Stimulated activated naive CD8-positive, alpha-beta T cell treated with anti-CD3 and anti-CD28 coated beads, Interleukin-15, amount 100 ng/mL, for 72 hours (primary cell): ENCODE measurements at places on chromosomes 7 and 10.

GRCh38 chr10:87640043-87640442 lies 19.6 kb upstream of the PAPSS2 start:
- no peak for DNase-seq

DNA sequence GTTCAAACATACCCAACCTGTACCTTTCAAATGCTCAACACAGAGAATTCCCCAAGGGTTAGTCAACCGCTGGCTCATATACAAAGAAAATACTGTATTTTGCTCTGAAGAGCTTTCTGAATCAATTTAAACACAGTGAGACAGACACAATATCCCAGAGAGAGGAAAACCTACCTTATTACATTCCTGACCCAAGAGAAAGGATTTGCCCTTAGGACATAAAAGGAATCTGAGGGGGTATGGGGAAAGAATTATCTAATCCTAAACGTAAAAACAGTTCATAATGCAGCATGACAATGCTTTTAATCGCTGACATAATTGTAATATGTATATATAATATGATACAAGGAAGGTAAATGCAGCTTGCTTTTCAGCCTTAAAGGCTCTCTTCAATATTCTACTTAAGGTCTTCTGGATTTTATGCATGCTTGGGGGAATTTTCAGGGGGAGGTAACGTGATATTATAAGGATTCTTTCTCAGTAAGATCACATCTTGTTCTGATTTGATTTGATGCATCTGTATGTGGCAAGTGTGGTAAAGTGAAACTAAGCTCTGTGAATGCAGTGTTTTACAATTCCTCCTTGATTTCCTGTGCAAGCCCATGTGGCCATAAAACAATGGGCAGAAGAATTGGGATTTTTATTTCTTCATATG lies 240.5 kb downstream of the GLI3 start:
- no peak for DNase-seq

GRCh38 chr7:124318721-124319450 lies 286.0 kb upstream of the TMEM229A start:
- no peak for DNase-seq

GRCh38 chr10:79287973-79288723 lies 59.1 kb upstream of the PPIF start:
- no peak for DNase-seq

DNA sequence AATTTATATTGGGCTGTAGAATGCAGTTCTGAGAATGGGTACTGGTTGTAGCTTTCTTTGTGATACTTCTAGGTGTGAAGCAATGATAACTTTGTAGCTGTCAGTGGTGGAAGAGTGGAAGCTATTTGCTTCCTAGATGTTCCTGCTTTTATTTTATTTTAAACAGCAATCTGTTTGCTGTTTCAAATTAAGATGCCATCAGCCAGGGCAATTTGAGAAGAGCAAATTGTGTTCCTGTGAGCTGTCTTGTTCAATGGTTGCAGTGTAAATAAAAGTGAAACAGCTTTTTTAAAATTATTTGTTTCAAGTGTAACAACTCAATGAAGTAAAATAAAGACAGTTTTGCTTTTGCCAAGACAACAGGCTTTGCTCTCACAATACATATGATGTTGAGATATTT lies 150.8 kb upstream of the TMEM229A start:
- DNase-seq = no peak

GRCh38 chr7:66330961-66331360 lies 125.8 kb downstream of the TPST1 start:
- no peak for DNase-seq

GRCh38 chr10:36096576-36096975 lies 454.5 kb upstream of the FZD8 start:
- no peak for DNase-seq

DNA sequence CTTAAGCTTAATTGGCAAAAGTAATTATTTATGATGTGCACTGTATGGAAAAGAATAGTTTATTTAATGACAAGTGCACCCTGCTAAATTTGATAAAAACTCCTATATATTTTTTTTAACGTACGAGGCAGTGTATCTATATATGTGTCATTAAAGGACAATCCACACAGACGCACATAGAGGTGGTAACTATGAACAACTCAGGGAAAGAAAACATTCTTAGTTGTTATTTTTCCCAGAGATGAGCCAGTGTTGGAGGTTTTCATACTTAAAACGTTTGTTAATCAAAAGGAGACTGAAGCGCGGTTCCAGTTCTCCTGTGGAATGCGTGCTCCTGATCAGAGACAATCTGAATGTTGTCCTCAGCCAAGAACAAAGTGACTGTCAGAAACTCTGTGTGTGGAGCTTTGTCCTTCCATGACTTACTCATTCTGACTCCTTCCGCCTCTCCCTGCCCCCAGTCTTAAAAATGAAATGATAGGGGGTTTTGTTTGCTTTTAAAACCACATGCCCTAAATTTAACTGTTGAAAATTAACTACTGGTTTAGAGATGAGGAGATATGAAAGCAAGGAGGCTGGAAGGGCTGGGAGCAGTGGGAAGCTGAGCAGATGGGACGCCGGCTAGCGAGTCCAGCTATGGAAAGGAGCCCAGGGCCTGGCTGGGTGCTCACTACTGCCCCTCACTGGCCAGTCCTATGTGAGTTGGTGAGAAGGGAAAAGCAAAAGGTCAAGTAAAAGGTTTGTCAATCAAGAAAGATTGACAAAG lies 99.6 kb downstream of the SVIL start:
- no peak for DNase-seq

DNA sequence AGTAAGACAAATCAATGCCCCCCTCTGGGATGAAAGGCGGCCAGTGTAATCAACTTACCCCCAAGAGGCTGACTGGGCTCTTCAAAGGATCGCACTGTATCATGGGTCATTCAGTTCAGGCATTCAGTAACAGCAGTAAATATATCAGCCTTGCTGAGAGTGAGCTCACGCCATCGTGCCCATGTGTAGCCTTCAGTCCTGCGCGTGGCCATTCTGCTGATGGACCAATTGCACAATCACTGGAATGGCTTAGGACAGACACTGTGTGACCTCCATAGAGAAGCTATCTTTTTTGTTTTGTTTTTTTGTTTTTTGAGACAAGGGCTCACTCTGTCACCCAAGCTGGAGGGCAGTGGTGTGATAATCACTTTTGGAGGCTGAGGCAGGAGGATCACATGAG lies 9.1 kb upstream of the PRKRIP1 start:
- DNase-seq = no peak

DNA sequence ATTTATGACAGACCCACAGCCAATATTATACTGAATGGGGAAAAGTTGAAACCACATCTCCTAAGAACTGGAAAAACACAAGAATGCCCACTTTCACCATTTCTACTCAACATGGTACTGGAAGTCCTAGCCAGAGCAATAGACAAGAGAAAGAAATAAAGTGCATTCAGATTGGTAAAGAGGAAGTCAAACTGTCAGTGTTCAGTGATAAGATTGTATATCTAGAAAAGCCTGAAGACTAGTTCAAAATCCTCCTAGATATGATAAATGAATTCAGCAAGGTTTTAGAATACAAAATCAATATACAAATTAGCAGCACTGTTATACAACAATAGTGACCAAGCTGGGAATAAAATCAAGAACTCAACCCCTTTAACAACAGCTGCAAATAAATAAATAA lies 6.9 kb upstream of the ZNF138 start:
- DNase-seq = no peak

GRCh38 chr7:27399791-27400567 lies 157.4 kb downstream of the EVX1 start:
- DNase-seq = no peak

DNA sequence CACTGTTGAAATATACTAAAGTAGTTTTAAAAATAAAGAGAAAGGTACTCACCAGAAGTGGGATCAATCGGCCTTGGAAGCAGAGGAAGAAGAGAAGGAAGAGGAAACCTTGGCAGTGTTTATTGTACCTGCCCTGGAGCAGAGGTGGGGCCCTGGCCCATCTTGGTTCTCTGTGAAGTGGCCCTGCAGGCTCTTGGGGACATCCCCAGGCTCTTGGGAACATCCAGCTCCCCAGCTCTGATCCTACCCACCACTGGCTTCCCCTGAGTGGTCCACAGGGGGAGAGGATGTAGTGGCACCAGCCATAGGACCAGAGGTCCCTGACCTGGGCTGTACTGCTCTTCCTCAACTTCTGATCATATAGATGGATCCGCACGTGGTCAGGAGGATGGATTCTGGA lies 22.3 kb upstream of the RET start:
- no peak for DNase-seq

DNA sequence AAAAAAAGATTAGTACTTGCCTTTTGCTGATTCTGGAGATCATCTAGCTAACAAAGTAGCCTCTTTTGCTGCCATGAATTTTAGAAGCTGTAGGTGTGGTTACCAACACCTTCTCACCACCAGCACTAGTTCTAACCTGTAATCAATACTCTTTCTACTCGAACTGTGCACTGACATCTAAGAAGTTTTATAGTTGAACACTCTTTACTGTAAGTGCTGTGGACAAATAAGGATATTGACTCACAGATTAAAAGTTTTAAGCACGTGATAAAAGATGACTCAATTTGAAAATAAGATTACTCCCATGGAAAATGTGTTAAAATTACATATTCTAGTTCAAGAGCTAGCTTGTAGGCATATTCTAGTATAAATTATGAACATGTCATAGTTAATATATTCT lies 89.9 kb downstream of the REEP3 start:
- no peak for DNase-seq

DNA sequence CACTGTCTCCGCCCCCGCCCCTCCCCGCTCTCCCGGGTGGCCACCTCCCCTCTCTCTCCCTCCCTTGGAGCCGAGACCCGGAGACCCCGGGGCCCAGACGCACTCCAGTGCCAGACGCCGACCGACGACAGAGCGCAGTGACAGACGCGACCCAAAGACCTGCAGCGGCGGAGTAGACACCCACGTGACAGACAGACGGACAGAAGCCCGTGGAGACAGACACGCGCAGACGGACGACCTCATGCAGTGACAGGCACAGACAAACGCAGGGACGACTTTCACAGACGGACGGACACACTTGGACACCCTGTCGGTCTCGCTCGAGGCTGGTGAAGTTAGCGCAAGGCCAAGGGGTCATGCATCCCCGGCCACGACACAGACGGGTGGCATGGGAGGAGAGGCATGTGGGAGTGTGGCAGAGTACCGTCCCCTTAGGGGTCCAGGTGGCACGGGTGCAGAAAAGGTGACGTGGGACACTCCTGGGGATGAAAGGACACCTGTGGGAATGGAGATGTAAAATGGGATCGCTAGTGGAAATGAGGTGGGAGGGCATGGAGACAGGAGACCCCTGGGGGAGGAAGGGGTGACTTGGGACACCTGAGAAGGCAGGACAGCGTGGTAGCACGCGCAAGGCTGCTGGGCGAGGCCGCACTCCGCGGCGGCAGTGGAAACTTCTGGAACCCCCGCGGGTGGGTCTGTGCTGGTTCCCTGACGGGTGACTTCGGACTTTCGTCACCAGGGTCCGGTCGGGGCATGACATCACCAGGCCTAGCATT lies 456 bp upstream of the ACHE start:
- no peak for DNase-seq

GRCh38 chr7:85324145-85324799 lies 137.4 kb upstream of the SEMA3D start:
- no peak for DNase-seq

DNA sequence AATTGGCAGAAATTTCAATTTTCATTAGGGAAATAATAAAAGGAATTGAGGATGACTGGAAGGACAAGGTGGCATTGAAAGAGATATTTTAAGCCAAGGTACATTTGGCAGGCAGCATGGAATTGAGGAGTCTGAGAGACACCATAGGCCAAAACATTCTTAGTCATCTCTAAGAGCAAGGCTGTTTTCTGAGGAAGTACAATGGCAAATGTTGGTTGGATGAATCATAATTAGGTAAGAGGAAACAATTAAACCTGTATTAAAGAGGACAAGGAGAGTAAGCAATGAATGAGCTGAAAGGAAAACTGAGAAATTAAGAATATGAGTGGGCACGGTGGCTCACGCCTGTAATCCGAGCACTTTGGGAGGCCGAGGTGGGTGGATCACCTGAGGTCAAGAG lies 86.3 kb downstream of the MRPL32 start:
- DNase-seq = no peak

- DNase-seq = no peak
Observed at GRCh38 chr10:75400163-75400770, 1.3 kb downstream of the ZNF503 start.

DNA sequence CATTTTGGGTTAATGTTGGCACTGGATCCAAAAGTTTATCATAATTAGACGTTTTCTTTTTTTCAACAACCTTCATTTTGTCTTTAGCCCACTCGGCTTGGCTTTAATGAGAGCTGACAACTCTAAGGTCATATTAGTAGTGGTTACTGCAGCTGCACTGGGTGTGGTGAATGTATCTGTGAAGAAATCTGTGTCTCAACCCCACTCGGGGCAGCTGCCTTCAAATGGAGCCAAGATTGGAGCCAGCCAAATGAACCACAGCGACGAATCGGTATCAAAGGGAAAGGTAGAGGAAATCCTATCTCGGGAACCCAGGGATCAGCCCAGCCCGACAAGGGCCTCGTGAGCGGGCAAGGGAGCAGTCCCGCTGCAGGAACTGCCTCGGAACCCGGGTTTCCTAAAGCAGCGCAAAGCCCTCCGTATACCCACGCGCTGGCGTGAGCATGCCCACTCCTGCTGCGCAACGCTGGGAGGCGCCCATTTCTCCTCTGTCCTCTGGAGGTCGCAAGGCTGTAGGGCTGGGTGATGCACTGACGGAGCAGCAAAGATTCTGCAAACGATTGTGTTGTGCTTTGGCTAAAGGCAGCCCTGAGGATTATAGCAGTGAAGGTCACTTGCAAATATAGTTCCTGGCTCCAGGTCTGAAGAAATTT lies 98.7 kb upstream of the MBL2 start:
- no peak for DNase-seq

DNA sequence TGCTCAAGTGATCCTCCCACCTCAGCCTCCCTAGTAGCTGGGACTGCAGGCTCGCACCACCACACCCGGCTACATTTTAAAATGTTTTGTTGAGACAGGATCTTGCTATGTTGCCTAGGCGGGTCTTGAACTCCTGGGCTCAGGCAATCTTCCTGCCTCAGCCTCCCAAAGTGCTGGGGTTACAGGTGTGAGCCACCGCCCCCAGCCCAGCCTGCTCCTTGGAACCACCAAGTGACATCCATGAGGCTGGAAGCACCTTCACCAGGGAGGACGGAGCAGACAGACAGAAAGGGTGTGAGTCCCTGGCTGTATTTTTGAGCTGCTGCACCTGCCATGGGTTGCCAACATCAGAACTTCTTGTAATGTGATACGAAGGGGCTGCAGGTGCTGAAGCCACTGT lies 62.3 kb upstream of the UBE3C start:
- DNase-seq = no peak
